ENCODE measurements at places on chromosomes 2 and 18. TPM values are rescaled to one million over a fixed set of nuclear protein-coding genes. Genes with fewer than 3 reads are reported as not detected.

RMC1 gene
- total RNA-seq, result 30.1 TPM

HIBCH gene
- total RNA-seq, result 30.0 TPM

GTF2A1L gene
- total RNA-seq, result 0.87 TPM

EFHD1 gene
- not detected for total RNA-seq

HRH4 gene
- under 0.01 TPM for total RNA-seq
